Large intestine (tissue), 12 donors: ENCODE measurements at places on chromosomes 6 and 20. TPM values are rescaled to one million over a fixed set of nuclear protein-coding genes. Genes with fewer than 3 reads are reported as not detected.

- no peak for DNase-seq
Measured at GRCh38 chr20:40892642-40893041, 136.0 kb upstream of the TOP1 start.

- DNase-seq = no peak
Measured at GRCh38 chr6:80404889-80405288, 298.4 kb downstream of the BCKDHB start.

GRCh38 chr6:134908906-134909516 is 40.9 kb downstream of the ALDH8A1 start:
- DNase-seq = peak; percentile 13

Gene PACRG
- 1.5 TPM for polyA plus RNA-seq
